ENCODE measurements at places on chromosomes 4 and X.
A peak's percentile ranks its signal among the peaks of the same experiment; 100 is the strongest.

DNA sequence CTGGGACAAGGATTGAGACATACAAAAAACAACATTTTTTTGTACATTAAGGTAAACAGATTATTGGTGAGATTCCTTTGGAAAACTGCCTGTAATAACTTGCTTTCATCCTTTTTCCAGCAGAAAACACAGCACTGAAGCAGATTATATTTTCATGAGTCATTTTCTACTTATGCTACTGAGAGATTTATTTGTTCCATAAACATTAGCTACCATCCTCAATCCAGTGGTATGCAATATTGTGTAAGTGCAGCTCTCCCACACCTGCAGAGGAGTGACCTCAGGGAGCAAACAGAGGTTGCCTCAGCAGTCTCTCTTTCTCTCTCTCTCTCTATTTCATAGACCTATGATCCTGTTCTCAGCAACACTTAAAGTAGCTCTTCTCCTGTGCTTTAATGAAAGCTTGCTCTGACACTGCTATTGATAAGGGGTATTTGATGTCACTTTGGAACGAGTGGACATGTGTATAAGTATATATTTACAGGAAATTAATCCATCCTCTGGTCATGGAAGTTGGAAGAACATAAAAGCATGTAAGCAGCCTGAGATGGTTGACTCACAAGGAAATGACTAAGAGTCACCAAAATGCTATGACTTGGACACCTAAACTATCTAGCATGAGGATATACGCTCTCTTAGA lies 163.7 kb upstream of the SPANXC start:
- no peak for DNase-seq

GRCh38 chr4:112854420-112854819 lies 195.0 kb upstream of the ANK2 start:
- DNase-seq: no peak

DNA sequence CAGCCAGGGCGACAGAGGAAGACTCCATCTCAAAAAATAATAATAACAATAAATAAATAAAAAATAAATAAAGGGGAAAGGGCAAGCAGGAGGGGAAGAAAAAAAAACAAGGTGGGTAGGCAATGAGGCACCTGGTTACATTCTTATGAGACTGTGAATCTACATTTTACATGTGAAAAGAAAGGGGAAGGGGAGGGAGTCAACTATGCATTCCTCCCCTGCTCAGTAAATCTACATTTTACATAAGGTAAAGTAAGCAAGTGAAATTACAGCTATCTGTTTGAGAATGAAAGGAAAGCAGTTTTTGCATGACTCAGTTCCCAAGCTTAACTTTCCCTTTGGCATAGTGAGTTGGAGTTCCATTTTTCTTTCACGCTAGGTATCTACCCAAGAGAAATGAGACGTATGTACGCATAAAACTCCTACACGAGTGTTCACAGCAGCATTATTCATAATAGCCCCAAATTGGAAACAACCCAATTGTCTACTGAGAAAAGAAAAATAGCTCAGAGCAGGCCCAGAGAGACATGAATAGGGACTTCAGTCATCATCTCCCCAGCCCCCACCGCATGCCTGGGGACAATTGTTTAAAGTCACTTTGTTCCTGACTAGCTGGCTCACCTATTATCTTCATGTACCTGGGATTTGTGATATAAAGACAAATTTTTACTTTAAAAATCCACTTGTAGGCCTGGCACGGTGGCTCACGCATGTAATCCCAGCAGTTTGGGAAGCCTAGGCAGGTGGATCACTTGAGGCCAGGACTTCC lies 52.4 kb downstream of the DDX3X start:
- no peak for DNase-seq

- no peak for DNase-seq
Observed at GRCh38 chr4:26812049-26812714, 48.5 kb upstream of the STIM2 start.

DNA sequence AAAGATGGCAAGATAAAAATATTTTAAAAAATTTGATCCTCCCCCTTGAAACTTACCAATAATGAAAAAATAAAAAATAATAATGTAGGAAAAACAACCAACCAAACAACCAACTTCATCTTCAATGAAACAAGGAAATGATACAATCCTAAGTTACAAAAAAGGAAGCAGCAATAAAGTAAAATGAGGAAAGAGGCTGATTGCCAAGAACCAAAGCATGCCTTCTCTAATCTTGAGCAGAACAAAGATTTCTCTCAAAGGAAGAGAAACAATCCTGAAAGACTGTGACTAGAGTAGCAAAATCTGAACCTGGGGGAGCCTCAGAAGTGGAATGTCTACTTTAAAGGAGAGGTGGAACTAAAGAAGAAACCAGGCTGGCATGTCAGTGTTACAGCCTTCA lies 10.9 kb upstream of the WDFY3 start:
- no peak for DNase-seq

- no peak for DNase-seq
Observed at GRCh38 chrX:114152801-114153200, 431.1 kb upstream of the HTR2C start.

- DNase-seq: peak; percentile 38
Observed at GRCh38 chrX:65706041-65706828, 38.8 kb downstream of the MSN start.

GRCh38 chrX:106874075-106874474 lies 29.1 kb downstream of the RIPPLY1 start:
- DNase-seq: no peak

- DNase-seq: no peak
Observed at GRCh38 chrX:153061732-153062131, 5.5 kb downstream of the PNMA3 start.

GRCh38 chr4:120132935-120133334 lies 66.3 kb upstream of the MAD2L1 start:
- DNase-seq: no peak

DNA sequence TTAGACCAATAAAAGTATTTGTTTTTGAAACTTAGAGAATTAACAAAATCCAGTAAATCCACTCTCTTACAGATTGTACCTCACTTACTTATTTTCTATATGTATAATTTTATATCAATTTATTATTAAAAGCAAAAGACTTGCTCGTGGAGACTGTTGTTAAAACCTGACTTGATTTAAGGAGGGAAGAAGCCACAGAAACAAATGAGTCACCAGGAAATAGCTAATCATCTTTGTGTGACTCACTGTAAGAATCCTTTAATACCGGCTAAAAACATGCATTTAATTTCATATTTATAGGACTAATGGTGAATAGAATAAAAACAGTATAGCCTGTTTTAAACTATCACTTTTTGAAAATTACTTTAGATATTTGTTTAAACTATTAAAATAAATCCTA lies 29.9 kb upstream of the UBE2NL start:
- DNase-seq: no peak

GRCh38 chr4:187449702-187450101 lies 545.9 kb upstream of the ZFP42 start:
- DNase-seq: no peak

- DNase-seq: no peak
Observed at GRCh38 chr4:13706120-13706519, 78.6 kb upstream of the BOD1L1 start.

- no peak for DNase-seq
Observed at GRCh38 chrX:20029728-20030127, 38.9 kb upstream of the BCLAF3 start.

DNA sequence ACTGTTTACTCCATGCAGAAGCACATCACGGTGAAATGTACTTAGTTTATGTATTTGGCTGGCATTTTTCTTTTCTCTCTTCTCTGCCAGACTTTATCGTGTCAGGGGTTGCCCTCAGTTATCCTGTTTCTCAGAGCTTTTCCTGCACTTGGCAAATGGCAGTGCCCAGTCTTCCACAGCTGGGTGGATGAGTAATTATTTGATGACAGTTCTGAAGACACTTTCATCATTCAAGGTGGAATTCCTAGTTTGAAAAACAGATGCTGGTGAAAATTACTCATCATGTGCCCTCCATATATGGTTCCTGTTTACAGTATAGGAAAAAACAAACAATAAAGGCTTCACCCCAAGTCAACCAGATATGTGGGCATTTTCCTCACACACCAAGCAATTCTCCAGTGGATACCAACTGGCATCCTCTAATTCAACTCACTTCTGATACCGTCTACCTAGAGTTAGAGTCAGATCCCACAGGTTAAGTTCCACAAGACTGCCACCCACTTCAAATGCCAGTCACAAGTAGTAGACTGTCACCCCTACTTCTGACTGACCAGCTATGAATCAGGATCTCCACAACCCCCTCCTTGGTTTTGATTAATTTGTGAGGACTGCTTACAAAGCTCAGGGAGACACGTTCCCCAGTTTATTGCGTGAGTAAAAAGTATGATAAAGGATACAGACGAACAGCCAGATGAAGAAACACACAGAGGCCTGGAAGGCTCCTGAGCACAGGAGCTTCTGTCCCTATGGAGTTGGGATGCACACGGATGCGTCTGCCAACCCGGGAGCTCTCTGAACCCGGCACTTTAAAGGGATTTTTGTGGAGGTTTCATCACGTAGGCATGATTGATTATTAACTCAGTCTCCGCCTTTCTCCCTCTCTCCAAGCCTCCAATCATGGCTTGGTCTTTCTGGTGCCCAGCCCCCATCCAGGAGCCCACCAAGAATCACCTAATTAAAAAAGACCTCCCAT lies 72.9 kb downstream of the CLDN34 start:
- no peak for DNase-seq

GRCh38 chr4:137312257-137312656 lies 220.0 kb downstream of the PCDH18 start:
- DNase-seq: no peak

- DNase-seq: no peak
Observed at GRCh38 chr4:8378101-8378724, 62.3 kb downstream of the ACOX3 start.

- no peak for DNase-seq
Observed at GRCh38 chr4:5118091-5118786, 67.0 kb downstream of the STK32B start.

GRCh38 chrX:40012039-40012867 lies 85.5 kb downstream of the BCOR start:
- DNase-seq: no peak

DNA sequence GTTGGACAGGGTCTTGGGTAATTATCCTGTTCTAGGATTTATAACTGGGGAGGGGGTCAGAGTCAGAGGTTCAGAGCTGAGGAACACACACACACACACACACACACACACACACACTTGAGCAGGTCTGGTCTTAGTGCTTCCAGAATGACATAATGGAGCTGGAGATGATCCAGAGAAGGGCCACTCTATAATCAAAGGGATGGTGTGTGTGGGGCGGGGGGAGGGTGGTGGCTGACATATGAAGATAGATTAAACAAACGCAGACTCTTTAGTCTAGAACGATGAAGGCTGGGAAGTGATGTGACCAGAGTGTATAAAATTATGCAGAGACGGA lies 434 bp upstream of the TMEM255A start:
- no peak for DNase-seq

DNA sequence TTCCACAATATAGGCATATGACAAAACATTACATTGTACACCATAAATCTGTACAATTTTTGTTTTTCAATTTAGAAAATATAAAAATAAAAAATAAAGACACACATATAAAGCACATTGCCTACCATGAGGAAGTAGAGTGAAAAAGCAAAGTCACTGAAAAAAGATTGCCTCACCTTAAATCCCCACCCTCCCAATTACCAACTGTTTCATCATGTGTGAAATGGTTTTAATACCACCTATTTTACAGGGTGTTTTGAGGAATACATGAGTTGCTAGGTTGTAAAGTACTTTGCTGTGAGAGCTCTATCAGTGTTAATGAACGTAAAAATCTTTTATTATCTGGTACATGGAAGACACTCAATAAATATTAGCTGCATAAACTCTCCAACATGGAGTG lies 373.6 kb upstream of the NDST3 start:
- DNase-seq: no peak

DNA sequence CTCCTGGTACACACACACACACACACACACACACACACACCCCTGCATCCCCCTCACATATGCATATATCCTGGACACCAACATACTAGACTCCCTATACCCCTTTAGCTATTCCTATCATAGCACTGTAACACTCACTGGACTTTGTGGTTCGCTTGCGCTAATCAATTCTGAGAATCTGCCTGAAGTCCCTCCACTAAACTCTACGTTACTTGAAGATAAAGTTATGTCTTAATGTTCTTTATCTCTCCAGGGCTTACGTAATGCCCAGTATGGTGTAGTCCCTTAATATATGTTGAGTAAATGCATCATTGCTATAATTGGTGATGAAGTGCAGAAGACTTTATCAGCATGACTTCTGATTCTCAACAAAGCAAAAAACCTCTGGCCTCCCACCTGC lies 32.3 kb downstream of the PTCHD1 start:
- DNase-seq: no peak

- DNase-seq: no peak
Observed at GRCh38 chrX:110341189-110342035, 17.2 kb upstream of the RTL9 start.

- no peak for DNase-seq
Observed at GRCh38 chrX:38305971-38306370, 21.3 kb downstream of the RPGR start.

- no peak for DNase-seq
Observed at GRCh38 chr4:103757631-103758030, 37.8 kb upstream of the TACR3 start.

DNA sequence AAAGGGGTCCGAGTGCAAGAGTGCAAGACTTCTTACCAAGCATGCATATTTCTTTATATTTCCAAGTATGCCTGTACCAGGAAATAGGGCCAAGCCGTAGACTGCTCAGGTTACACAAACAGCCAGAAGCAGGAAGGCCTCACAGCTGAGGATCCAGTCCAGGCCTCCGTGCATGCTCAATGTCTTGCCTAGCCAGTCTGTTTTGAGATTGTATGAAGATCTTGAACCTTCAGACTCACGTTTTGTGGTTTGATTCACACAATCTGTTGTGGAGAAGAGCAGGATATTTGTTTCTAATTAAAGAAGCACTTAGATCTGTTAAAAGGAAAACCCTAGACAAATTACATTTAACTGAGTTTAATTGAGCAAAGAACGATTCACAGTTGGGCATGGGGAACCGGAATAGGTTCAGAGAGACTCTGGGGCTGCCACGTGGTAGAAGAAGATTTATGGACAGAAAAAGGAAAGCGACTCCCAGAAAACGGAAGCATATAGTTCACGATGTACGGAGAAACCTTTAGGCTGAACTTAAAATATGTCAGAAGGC lies 1.2 kb downstream of the MGST2 start:
- DNase-seq: no peak

DNA sequence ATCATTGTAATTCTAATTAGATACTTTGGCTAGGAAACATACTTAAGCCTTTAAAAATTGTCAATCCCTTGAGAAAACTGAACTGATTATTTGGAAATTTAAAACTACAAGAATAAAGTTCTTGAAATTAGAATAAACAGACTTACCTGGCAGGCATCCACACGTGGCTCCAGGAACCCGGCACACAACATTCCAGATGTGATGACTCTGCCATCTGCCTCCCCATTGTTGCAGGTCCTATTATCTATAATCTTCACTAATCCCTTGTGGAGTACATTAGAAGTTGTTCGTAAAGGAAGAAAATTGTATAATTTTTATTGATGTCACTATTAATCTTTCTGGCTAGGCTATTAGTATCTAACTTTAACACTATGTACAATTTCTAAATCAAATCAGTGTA lies 16.2 kb upstream of the GNRHR start:
- no peak for DNase-seq
